Activated gamma-delta T cell treated with anti-CD3 and anti-CD28 coated beads, Interleukin-2, amount 50 U/mL, for 16 hours (primary cell): ENCODE measurements at places on chromosomes 6 and 20.

GRCh38 chr6:139643986-139644385 lies 269.5 kb upstream of the CITED2 start:
- no peak for DNase-seq

GRCh38 chr6:24668997-24669361 lies 2.1 kb downstream of the ACOT13 start:
- DNase-seq, result no peak

GRCh38 chr20:15179381-15179780 lies 842.0 kb upstream of the FLRT3 start:
- no peak for DNase-seq

DNA sequence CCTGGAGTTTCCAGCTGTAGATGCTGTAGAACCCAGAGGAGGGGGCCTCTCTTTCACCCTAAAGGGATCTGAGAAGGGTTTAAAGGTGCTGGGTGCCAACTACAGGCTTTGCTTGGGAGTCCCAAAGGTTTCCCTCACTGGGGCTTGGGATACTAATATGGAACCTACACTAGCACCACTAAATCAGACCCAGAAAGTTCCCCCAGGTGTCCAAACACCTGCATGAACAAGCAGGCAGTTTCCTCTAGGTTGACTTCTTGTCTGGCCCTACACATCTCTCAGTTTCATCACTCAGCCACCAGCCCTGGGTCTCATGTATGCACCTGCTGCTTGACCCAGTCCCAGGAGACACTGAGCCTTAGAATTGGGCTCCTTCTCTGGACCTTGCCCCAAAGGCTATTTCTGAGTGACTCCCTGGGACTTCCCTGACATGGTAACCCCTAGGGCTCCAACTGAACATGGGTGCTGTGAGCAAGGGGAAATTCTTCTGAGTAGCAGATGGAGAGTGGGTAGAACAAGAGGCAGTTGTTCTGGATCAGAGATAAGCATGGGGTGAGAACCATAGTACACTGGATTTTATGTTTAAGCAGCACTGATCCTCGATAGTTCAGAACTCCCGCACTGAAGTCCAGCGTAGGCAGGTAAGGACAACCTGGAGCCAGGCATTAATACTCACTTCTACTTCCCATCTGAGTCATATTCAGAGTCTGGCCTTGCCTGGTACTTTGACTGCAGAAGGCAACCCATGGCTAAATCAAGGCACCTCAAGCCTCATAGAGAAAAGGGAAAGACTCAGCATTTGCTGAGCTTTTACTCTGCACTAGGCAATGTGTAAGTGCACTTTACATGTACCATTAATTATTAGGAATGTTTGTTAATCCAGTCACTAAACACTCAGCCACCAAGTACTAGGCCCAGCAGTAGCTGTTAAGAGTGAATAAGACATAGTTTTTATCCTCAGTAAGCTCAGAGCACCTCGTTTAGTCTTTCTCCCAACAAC lies 16.8 kb downstream of the BCL2L1 start:
- DNase-seq, result no peak

- DNase-seq, result no peak
Measured at GRCh38 chr6:130699742-130700141, 127.5 kb upstream of the SMLR1 start.

- no peak for DNase-seq
Measured at GRCh38 chr6:144216668-144217218, 66.4 kb downstream of the STX11 start.

DNA sequence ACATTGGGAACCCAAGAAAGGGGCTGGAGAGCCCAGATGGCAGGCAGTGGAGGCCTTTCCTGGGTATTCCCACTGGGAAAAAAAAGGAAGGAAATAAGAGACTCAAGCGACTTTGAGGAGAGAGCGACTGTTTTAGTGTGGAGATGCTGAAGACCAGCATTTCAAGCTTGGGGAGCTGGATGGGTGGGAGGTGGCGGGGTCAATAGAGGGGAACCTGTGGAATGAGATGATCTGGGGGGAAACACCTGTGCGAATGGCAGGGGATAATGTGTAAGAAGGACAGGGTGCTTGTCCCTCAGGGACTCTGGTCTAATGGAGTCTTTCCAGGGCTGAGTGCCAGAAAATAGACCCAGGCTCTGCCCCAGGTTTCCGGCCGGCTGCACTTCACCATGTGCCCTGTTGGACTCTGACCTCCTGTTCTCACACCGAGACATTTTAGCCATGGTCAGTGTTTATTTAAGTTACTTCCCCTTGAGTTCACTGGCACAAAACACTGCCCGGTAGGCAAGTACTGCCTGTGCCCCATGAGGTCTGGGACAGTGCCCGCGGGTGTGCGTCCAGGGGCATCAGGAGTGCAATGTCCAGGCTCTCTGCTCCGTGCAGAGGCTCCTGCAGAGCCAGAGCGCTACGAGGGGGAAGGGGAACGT lies 50.4 kb upstream of the NKX2-2 start:
- DNase-seq, result no peak

GRCh38 chr6:984031-984430 lies 291.1 kb upstream of the EXOC2 start:
- no peak for DNase-seq

GRCh38 chr6:124482071-124482491 lies 480.2 kb upstream of the RNF217 start:
- no peak for DNase-seq

DNA sequence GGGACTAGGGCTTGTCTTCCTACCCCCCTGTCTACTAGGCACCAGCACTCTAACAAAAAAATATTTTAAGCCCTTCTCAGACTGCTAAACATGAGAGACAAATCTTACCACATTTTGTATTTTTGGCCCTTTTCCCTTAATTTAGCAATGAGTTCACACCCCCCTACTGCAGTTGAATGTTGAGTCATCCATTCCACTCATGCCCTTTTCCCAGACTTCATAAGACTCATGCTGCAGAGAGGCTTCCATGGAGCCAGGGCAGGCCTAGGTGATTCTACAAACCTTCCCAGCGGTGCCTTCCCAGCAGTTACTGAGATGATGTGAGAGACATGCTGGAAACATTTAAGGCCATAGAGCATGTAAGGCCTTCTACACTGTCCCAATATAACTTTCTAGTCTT lies 53.9 kb downstream of the PXDC1 start:
- DNase-seq, result no peak

- no peak for DNase-seq
Measured at GRCh38 chr20:63206878-63207277, 9.1 kb downstream of the YTHDF1 start.

DNA sequence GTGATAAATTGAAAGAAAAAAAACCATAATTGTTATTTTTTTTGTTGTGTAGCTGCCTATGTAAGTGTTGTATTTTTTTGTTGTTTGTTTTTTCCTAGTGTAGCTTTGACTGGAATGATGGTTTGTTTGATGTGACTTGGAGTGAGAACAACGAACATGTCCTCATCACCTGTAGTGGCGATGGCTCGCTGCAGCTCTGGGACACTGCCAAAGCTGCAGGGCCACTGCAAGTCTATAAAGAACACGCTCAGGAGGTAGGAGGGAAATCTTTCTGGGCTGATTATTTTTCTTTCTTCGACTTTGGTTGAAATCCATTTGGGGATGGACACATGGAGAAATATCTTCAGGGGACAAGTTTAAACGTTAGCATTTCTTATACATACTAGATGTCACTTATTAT lies 3.8 kb downstream of the PEX7 start:
- DNase-seq, result no peak

DNA sequence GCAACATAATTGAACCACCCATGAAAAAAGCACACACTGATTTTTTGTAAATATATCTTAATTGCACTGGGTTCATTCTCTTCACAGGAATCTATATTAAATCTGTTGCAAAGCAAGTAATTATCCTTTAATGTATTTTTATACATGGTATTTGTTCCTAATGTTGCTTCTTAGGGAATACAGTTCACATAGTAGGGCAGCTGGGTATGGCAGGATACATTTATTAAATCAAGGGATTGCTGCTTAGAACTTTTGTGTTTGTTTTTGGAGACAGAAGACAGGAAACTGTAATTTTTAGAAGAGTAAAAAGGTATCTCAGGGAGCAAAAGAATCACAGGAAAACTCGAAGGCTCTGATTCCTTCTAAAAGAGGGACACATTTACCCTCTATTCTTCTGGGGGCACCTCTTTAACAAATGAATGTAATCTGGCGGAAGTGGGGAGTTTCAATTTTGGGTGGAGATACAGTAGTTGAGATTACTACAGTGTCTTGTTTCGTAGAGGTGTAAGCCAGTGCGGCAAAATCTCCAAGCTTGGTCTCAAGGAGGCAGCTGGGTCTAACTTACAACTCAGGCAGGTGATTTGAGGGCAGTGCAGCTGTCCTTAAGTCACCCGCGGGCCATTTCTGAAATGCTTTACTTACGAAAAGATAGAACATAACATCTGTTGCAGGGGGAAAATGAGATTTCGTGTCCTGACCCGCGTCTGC lies 812 bp upstream of the SMIM13 start:
- no peak for DNase-seq

DNA sequence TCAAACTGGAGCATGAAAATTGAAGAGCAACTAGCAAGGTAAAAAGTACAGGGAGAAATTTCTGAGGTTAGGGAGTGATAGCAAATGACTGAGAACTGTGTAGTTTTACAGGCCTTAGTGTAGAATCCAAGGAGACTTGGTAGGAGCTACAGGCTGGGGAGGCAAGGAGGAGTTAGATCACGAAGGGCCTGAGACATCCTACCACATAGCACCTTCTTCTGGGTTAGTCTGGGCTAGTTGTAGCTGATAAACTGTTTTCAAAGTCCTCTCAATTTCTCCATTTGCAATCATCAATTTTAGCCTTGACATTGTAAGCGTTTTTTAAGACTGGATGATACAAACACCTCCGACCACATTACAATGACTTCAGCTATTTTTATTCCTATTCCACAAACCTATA lies 209.7 kb downstream of the TMEM200A start:
- DNase-seq, result no peak

DNA sequence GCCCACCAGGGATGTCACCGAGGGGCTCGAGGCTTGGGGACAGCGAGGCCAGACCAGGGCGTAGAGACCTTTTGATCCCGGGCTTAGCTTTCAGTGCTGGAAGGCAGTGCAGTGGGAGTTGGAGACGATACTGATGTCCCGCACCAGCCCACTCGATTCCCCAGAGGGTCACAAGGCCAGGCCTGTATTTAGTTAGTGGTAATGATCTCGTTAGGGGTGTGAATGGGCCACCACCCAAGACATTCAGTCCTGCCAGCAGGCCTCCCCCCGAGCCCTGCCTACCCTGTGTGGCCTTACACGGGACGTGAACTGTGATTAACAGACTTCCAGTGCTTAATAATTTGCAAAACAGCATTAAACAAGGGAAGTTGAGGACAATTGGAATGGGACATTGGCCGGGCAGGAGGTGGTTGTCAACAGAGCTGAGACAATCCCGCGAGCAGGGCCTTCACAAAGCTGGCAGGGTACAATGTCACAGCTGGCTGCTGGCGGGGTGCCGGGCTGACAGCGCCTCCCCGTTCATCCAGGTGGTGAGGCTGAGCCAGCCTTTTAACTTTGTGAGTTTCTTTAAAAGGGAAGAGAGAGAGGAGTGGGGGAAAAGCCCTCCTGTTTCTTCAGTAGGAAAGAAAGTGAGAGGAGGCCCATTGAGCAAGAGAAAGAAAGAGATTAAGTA lies 175.3 kb upstream of the RALGAPA2 start:
- no peak for DNase-seq

GRCh38 chr6:53486679-53487078 lies 58.2 kb downstream of the GCLC start:
- no peak for DNase-seq

- DNase-seq, result no peak
Measured at GRCh38 chr20:1150968-1151367, 32.6 kb downstream of the PSMF1 start.

GRCh38 chr6:31664790-31665500 lies at the start of gene GPANK1:
TSS of gene GPANK1 (minus strand) at chr6:31664997. CDS start at chr6:31664478, 519 bp downstream.
- peak; percentile 85 for DNase-seq

GRCh38 chr6:118589186-118589585 lies 41.1 kb downstream of the PLN start:
- no peak for DNase-seq

DNA sequence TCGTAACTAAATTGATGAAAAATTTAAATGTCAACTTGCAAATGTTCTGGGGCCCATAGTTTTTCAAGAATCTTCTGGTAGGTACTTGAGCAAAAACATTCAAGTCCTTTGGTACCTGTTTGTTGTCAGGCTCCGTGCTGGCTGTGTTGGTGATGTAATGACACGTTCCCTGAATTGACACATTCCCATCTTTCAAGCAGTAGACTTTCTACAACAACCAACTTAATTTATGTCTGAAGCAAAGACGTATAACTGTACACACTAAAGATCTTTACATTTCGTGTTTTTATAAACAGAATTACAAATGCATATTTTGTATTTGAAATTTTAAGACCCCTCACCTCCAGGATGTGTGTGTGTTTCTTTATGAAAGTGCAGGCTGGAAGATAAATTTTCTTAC lies 49.5 kb downstream of the NCOA3 start:
- no peak for DNase-seq

DNA sequence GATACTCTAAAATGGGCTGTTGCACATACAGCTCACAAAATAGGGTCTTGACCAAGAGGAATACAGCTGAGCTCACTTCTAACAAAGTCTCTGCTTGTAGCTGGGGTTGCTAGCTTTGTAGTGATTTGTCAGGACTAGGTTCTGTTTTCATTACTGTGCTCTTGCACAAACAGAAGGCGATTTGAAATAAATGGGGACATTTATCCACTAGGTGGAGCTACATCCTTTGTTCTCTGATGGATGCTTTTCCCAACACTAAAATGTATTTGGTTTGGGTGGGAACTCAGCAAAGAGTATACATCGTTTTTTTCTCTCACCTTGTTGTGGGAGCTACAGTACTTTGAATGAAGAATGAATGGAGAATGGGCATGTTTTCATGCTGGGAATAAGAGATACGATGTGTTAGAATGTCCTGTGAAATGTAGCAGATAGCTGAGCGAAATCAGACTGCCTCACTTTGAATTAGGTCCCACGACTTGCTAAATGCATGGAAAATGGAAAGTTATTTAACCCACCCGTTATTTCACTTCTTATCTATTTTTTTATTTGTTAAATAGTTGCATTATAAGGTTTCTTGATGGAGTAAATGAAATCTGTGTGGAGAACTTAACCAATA lies 494.7 kb upstream of the MAP3K7 start:
- no peak for DNase-seq

DNA sequence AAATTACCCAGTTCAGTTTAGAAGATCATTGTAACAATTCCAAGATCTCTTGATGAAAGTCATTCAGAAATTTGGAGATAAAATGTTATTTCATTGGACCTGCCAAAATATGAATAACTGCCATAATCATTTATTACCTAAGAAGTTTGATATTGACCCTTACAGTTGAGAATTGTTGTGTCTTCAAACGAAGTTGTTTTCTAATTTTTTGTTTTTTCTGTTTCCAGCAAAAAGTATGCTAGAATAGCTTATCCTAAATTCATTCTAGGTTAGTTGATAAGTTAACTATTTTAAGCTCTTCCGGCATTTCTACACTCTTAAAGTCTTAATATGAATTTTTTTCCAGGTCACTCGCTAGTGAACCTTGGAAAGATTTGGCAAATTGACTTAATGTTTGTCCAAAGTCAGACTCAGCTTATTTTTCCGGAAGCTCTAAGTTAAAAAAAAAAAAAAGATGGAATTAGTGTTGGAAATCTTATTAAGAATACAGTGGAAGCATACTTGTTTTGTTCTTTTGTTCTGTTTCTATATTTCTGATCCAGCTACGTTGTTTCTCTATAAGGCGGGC lies 28.9 kb downstream of the CYP24A1 start:
- no peak for DNase-seq
